Effector memory CD8-positive, alpha-beta T cell (primary cell): ENCODE measurements at places on chromosomes 2 and 18.

- DNase-seq = no peak
Measured at GRCh38 chr18:23453680-23454058, 582 bp downstream of the RIOK3 start.

- no peak for DNase-seq
Measured at GRCh38 chr2:43425659-43426058, 170.2 kb downstream of the THADA start.

DNA sequence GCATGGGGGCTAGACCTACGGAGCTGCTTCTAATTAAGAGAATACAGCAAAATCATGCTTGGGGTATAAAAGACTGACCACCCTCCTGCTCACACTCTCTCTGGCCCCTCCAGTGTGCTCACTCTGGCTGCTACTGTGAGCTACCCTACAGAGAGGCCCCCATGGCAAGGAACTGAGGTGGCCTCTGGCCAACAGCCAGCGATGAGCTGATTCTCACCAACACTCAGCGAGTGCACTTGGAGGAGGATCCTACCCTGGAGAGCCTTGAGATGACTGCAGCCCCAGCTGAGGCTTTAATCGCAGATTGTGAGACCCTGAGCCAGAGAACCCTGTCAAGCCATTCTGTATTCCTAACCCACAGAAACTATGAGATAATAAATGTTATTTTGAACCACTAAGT lies 88.2 kb downstream of the GFPT1 start:
- no peak for DNase-seq

DNA sequence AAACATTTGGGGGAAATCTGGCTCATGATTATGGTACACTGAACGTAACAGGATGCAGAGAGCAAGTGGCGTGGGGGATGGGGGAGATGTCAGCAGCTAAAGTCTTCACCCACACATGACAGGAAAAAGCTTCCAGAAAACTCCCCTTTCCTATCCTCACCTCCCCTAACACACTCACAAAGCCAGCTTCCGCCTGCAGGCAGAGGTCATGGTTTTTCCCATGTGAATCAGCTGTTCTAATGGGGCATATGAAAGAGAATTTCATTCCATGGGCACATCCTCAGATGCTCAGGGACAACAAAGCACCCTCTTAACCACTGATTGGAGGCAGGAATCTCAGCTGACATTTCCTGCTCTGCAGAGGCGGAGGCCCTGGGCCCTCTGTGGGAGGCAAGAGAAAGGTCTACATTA lies 129.1 kb downstream of the TSN start:
- no peak for DNase-seq

DNA sequence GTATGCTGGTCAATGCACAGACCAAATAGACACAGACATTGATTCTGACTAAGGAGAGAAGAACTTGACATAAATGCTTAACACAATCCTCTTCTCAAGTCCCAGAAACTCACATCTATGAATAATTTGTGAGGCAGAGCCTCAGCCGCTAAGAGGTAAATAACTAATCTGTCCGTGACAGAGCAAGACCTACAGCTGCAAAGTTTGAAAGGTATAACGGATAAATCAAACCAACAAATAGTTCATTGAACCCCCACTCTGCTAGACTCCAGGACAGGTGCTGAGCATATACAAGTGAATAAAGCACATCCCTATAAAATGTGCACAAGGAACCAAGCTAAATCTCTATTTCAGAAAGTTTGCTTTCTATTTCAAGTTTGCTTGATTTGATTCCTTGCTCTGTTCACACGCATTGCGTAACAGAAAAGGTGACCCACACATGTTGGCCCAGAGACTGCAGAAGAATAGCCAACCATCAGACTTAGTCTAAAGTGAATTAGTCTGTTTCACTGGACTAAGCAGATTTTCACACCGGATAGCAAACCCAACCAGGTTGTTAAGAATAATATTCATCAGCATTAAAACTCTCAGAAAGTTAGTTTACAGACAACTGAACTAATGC lies 51.7 kb downstream of the NCKAP5 start:
- no peak for DNase-seq

- DNase-seq = no peak
Measured at GRCh38 chr18:31487246-31488015, 10.5 kb upstream of the DSG2 start.

DNA sequence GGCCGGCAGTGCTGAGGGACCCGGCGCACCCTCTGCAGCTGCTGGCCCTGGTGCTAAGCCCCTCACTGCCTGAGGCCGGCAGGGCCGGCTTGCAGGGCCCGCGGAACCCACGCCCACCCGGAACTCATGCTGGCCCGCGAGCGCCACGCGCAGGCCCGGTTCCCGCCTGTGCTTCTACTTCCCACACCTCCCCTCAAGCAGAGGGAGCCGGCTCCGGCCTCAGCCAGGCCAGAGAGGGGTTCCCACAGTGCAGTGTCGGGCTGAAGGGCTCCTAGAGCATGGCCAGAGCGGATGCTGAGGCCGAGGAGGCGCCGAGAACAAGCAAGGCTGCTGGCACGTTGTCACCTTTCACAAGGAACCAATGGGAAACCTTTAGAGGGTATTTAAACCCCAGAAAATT lies 36.8 kb upstream of the ZNF532 start:
- no peak for DNase-seq
